ENCODE measurements at places on chromosomes 13 and 19.
A peak's percentile ranks its signal among the peaks of the same experiment; 100 is the strongest.

- no peak for DNase-seq
Measured at GRCh38 chr13:23560571-23561089, 9.6 kb upstream of the TNFRSF19 start.

DNA sequence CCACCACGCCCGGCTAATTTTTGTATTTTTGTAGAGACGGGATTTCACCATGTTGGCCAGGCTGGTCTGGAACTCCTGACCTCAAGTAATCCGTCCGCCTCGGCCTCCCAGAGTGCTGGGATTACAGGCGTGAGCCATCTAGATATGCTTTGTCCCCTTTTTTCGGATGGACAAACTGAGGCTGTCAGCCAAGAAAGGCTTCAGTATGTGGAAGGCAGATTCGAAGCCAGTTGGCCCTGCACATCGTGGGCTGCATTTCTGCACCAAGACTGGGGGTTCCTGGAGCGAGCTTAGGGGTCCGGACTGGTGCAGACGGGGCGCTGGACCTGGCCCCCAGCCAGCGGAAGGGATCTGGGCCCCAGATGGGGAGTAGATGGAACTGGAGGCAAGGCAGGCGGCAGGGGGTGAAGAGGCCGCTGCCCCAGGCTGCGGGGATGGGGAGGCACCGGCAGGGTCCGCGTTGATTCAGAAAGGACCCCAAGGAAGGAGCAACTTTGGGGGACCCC lies 9.7 kb upstream of the JUND start:
- DNase-seq = no peak

- no peak for DNase-seq
Measured at GRCh38 chr19:4027146-4027545, 19.6 kb downstream of the PIAS4 start.

DNA sequence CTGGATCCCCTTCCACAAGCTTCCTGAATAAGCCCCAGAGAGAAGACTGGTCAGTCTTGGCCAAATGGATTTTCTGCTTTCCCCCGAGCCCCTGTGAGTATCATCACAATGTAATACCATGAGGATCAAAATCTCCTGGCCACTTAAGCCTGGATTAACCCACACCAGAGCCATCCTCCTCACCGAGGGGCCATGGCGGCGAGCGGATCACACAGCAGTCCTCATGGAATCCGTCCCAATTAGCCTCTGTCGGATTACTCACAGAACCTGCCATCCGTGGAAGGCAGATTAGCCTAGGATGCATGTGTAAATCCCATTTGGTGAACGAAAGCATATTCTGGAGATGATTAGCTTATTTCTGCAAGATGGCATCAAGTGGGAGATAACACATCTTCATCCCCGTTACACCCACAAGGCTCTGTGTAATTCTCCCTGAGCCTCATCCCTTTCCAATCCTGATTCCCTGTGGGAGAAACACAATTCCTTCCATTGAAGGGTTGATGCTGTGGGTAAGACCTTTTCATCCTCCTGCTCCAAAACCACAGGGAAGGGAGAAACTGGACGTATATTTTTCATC lies 42.5 kb downstream of the GNG7 start:
- DNase-seq = no peak

DNA sequence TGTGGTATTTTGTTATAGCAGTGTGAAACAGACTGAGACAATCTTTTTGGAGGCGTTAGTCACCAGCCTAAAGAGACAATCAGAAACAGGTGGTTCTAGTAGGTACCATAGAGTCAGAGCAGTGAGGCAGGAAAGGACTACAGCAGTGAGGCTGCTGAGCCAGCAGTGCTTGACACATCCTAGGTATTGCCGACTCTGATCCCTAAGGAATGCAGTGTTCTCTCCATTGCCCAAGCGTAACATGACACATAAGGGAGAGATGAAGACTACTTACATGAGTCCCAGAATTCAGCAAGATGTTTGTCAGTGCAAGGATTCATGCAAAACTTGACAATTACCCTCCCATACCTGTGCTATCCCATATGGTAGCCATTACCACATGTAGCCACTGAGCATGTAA lies 62.4 kb upstream of the XPO4 start:
- DNase-seq = no peak

DNA sequence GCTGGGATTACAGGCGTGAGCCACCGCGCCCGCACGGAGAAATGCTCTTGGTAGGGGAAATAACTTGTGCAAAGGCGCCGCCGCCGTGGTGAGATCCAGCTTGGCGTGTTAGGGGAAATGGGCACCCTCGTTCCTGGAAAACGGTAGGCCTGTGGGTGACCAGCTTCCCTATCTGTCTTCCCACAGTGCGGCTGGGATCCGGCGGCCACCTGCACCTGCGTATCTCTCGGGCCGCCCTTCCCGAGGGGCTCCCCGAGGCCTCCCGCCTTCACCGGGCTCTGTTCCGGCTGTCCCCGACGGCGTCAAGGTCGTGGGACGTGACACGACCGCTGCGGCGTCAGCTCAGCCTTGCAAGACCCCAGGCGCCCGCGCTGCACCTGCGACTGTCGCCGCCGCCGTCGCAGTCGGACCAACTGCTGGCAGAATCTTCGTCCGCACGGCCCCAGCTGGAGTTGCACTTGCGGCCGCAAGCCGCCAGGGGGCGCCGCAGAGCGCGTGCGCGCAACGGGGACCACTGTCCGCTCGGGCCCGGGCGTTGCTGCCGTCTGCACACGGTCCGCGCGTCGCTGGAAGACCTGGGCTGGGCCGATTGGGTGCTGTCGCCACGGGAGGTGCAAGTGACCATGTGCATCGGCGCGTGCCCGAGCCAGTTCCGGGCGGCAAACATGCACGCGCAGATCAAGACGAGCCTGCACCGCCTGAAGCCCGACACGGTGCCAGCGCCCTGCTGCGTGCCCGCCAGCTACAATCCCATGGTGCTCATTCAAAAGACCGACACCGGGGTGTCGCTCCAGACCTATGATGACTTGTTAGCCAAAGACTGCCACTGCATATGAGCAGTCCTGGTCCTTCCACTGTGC lies 2.4 kb downstream of the GDF15 start:
- DNase-seq = peak; percentile 95

DNA sequence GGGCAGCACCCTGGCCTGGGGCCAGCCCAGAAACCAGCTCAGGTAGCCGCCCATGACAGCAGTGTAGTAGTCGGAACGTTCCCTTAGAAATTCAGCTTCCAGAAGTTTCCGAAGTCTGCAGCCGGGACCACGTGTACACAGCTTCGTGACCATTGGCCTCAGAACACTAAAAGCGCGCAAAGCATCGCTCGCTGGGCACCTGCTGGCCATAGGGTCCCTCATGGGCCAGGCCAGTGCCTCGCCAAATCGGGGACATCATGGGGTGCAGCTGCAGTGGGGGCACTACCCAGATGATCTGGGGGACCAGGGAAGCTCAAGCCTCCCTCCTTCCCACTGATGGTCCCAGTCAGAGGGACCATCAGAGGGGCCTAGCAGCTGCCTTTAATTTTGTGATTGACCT lies 384.5 kb downstream of the MTUS2 start:
- peak; percentile 73 for DNase-seq

GRCh38 chr13:35957241-35957731 lies 173.9 kb downstream of the DCLK1 start:
- DNase-seq = no peak

- no peak for DNase-seq
Measured at GRCh38 chr13:48446464-48446863, 33.6 kb upstream of the LPAR6 start.

GRCh38 chr13:20491926-20492435 lies 33.7 kb downstream of the CRYL1 start:
- DNase-seq = no peak

GRCh38 chr13:20241593-20241992 lies 9.5 kb upstream of the GJB6 start:
- no peak for DNase-seq

GRCh38 chr19:9848060-9848459 lies 12.9 kb downstream of the PIN1 start:
- no peak for DNase-seq

- DNase-seq = peak; percentile 87
Measured at GRCh38 chr19:51660975-51661600, 14.5 kb upstream of the SIGLEC14 start.

DNA sequence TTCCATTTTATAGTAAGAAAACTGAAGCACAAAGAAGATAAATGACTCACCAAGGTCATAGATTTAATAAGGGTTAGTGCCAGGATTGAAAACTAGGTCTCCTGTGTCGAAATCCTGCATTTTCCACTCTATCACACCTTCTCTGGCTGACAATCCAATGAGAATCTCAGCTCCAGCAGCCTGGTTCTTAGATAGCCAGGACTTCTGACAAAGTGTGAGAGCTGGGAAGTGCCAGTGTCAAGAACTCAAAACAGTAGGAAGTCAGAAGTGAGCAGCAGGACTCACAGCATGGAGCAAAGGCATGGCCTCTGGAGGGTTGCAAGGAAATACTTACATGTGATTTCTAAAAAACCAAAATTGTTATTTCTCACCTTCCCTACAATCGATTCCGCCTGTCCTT lies 24.3 kb downstream of the KCTD12 start:
- no peak for DNase-seq

- peak; percentile 90 for DNase-seq
Measured at GRCh38 chr13:99086267-99087097, 108.6 kb upstream of the DOCK9 start.

DNA sequence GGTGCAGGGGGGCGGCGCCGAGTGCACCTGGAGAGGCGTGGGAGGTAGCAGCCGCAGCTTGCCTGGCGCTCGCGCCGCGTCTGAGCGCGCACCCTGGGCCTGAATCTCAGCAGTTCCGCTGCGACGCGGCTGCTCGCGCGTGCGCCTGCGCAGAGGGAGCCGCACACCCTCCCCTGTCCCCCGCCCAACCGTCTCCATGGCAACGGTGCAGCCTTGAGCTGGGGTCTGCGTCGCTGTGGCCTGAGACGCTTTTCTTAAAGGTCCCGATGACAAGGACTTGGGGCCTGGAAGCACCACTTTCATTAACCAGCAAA lies at the start of gene PNMA8B:
PNMA8B (minus strand) TSS at position 82 of the 314 bp plus-strand sequence. CDS start 402 bp downstream, outside the sequence.
- peak; percentile 88 for DNase-seq

- DNase-seq = no peak
Measured at GRCh38 chr19:48654299-48655059, 8.5 kb upstream of the CA11 start.

- no peak for DNase-seq
Measured at GRCh38 chr13:33806470-33807248, 11.3 kb upstream of the RFC3 start.

DNA sequence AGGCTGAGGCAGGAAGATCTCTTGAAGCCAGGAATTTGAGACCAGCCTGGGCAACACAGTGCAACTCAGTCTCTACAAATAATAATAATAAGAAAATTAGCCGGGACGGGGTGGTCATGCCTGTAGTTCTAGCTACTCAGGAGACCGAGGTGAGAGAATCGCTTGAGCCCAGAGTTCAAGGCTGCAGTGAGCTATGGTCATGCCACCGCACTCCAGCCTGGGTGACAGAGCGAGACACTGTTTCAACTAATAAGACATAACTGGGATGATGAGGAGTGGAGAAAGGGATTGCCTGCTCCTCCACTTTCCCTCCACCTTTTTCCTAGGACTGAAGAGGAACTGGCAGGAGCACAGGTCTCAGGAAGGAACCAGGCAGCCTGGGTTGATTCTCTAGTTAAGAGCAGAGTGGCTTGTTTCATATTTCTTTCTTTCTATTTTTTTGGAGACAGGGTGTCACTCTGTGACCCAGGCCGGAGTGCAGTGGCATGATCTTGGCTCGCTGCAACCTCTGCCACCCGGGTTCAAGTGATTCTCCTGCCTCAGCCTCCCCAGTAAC lies 4.6 kb upstream of the GPI start:
- no peak for DNase-seq

DNA sequence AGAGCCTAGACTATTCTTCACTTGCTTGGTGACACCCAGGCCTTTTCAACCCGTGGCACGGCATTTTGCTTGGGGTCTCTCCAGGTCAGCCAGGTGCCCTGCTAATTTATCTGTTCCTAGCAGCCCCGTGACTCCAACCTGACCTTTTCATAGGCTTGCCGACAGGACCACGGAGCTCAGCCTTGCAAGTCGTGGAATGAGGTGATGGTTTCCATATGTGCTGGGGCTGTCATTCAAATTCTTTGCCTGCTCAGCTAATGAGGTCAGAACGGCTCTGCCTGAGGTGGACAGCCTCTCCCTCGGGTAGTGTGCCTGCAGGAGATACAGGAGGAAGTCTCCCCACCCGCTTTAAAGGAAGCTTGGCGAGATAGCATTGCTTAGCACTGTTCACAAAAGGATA lies 61.0 kb downstream of the SHISA2 start:
- DNase-seq = no peak

- DNase-seq = no peak
Measured at GRCh38 chr19:55459950-55460657, 1.3 kb downstream of the ISOC2 start.

- DNase-seq = no peak
Measured at GRCh38 chr13:110465696-110466095, 95.8 kb downstream of the RAB20 start.

GRCh38 chr19:40960062-40960685 lies 30.9 kb upstream of the CYP2B6 start:
- DNase-seq = no peak

- no peak for DNase-seq
Measured at GRCh38 chr13:22455036-22455435, 725.7 kb upstream of the SGCG start.

- DNase-seq = no peak
Measured at GRCh38 chr13:35961002-35961401, 170.2 kb downstream of the DCLK1 start.

- DNase-seq = no peak
Measured at GRCh38 chr13:75437582-75438318, 44.2 kb downstream of the TBC1D4 start.

DNA sequence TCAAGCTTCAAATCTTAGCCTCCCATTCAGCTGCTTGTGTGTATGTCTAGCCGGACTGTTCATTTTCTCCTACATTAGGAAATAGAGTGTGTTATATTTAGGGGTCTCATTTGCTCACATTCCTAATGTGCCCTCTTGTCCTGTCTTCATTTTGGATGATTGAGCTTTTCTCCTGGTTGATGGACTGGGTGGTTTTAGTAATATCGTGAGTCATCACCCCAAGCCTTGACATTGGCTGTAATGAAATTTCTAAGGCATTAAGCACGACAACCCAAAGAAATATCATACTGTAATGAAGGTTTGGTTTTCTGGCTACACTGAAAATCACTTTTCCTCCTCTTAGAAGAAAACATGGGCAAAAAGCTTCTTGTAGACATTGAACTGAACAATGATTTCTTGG lies 110.7 kb upstream of the WASF3 start:
- no peak for DNase-seq

DNA sequence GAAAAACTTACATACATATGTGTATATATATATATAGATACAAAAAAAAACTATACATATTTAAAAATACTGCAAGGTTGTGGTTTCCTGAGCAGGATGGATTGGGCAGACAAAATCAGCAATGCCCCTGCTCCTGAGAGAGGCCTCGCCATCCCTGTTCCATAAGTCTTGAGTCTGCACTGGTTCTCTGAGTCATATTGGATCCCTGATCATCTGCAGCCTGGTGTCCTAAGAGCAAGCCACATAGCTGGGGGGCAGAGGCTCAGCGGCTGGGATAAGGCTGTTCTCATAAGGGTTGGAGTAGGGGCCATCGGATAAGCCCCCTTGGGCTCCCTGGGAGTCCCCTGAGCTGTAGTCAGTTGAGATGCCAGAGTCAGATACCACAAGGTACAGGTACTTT lies 3.3 kb downstream of the SWSAP1 start:
- DNase-seq = no peak

GRCh38 chr19:10093295-10094186 lies 7.4 kb downstream of the SHFL start:
- DNase-seq = no peak

- DNase-seq = no peak
Measured at GRCh38 chr13:20702530-20702914, 977 bp upstream of the IL17D start.

Measured in posterior vena cava (tissue), 2 donors.